ENCODE measurements at places on chromosomes 3 and 15.

DNA sequence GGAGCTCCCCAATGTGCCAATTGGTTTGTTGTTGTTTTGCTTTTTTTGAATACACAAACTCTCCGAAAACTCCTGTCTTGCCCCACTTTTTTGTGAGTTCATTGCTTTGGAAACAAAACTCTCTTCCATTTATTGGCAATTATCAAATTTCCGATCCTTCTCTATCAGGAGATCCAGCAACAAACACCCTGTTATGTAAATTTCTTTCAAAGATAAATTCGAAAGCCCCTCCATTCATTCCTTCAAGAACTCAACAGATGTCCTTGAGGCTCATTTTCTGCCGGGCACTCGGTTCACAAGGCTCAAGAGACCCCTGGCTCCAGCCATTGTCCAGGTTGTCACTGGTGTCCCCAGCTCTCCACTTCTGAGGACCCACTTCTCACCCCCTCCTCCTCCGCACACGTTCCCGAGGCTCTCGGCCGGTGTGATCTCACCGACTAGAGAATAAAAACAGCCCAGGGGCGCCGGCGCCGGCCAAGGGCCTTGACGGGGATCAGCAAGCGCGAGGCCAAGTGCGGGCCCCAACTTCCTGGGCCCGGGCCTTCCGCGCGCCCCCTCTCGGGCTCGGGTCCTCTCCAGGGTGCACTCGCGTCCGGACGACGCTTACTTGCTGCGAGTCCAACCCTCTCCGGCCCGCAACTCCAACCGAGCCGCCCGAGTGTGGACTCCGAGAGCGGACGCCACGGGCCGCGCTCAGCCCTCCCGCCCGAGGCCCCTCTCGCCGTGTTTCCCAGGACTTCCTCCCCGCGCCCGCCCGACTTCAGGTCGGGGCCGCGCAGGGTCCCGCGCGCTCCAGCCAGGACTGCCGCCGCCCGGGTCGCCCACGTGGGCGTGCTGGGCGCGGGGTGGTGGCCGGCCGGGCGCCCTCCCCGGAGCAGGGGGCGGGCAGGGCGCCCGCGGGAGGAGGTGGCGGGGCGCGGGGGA, 533 bp upstream of the SMAD3 start:
- peak; percentile 67 for DNase-seq

GRCh38 chr15:41577863-41578735, 19.1 kb downstream of the TYRO3 start:
- DNase-seq = no peak

GRCh38 chr3:64318668-64319271, 93.5 kb upstream of the PRICKLE2 start:
- no peak for DNase-seq

- DNase-seq = no peak
Measured at GRCh38 chr3:182650568-182651128, 142.7 kb upstream of the ATP11B start.

GRCh38 chr3:139123377-139124095, 78.8 kb upstream of the PRR23C start:
- peak; percentile 17 for DNase-seq

Data from ureter (tissue), 1 donor.